ENCODE measurements at places on chromosomes 3 and 15. TPM values are rescaled to one million over a fixed set of nuclear protein-coding genes. Genes with fewer than 3 reads are reported as not detected.

SCN5A gene
- total RNA-seq = 1.3 TPM

IGDCC3 gene
- total RNA-seq = 15.1 TPM

PLXNA1 gene
- 35.1 TPM for total RNA-seq

GAP43 gene
- total RNA-seq = 0.60 TPM

SAMD7 gene
- not detected for total RNA-seq

SLC24A5 gene
- total RNA-seq = not detected
